ENCODE measurements at places on chromosomes 5 and 9.

DNA sequence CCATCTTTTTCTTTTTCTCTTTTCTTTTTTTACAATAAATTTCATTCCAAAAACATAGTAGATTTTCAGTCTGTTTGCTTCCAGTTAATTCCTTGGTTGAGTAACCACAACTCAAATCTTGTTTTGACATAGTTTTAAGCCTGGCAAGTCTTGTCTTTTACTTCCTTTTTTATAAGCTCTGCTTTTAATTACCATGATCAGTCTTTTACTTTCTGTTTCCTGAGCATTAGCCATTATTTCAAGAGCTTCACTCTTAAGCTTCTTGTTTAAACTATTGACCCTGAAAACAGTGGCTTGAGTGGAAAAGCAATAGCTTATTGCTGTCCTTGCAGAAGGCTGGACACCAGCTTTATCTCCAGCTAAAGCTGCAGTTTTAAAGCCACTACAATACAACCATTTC lies 1363.3 kb downstream of the MAT2B start:
- no peak for DNase-seq

GRCh38 chr9:81079055-81079454 lies 610.3 kb downstream of the TLE1 start:
- no peak for DNase-seq

GRCh38 chr5:129112295-129112694 lies 17.7 kb downstream of the ISOC1 start:
- DNase-seq: no peak

DNA sequence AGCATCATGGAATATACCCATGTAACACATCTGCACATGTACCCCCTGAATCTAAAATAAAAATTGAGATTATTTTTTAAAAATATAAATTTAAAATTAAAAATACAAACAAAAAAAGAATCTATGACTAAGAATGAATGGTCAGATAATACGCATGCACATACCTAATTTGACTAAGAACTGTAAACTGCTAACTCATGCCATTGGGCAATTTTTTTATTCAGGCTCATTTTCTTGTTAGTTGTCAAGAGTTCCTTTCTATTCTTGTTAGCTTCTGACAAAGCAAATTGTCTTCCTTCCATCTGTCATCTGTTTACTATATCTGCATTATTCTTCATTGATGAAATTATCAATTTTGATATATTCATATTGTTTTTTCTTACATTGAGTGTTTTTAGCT lies 69.5 kb upstream of the HAND1 start:
- no peak for DNase-seq

- no peak for DNase-seq
These were observed 437.0 kb downstream of the PIK3R1 start for GRCh38 chr5:68652534-68652965.
